ENCODE measurements at places on chromosomes 11 and 22.

- DNase-seq: no peak
Observed at GRCh38 chr11:108025387-108026080, 16.8 kb downstream of the CUL5 start.

- no peak for DNase-seq
Observed at GRCh38 chr11:117898059-117898458, 21.6 kb upstream of the FXYD6 start.

GRCh38 chr22:30830907-30831306 lies 136.2 kb downstream of the OSBP2 start:
- no peak for DNase-seq

DNA sequence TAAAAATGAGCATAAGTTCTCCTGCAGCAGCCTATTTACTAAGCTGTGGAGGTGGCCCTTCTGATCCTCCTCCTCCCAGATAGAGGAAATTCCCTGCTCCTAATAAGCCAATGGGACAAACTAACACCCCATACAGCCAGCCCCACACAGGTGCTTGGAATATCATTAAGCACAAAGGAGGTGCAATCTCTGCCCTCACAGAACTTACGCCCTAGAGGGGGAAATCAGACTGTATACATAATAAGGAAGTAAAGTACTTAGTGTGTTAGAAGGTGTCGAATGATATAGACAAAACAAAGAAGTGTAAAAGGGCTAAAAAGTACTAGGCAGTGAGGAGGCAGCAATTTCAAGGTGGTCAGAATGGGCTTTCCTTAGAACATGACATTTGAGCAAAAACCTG lies 5.8 kb downstream of the MS4A12 start:
- DNase-seq: no peak

DNA sequence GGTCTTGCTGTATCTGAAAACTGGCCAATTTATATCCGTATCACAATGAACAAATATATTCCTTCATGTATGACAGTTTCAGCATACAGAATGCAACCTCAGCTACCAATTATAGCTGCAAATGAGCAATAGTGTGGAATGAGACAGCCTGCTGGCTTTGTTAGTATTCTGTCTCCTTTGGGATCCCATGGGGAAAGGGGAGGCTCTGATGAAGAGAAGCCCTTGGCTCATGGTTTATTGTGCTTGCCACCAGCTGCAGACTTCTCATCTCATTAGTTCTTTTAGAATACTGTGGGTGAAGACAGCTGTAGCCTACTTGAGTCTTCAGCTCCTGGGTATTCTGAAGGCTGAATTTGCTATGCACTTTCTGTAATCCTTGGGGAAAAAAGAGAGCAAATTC lies 42.4 kb downstream of the PITPNB start:
- DNase-seq: no peak

- no peak for DNase-seq
Observed at GRCh38 chr11:46600194-46600960, 6.6 kb upstream of the AMBRA1 start.
